Spinal cord (tissue), 10 donors: ENCODE measurements at places on chromosomes 2 and 18. TPM values are rescaled to one million over a fixed set of nuclear protein-coding genes. Genes with fewer than 3 reads are reported as not detected.

The FOXD4L1 gene
- 1.6 TPM for polyA plus RNA-seq

DNA sequence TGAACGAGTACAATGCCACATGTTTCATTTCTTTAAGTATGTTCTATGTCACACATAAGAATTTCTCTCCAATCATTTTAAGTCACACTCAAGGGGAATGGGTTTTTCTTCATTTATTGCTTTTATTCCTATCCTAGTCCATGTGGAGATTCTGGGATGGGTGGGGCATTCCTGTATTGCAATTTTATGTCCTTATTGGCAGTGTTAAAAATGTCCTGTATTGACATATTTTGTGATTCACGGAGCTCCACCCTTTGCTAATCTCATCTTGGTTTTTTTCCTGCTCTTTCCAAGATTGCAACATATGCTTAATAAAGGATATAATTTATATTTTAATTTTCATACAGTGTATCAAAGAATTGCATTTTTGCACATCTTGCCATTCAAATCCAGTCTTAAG is 3.4 kb upstream of the TNFAIP6 start:
- no peak for DNase-seq

- DNase-seq, result no peak
Measured at GRCh38 chr2:109692013-109692743, 78.0 kb downstream of the SOWAHC start.

The ELAC1 gene
- polyA plus RNA-seq, result 14.2 TPM

DNA sequence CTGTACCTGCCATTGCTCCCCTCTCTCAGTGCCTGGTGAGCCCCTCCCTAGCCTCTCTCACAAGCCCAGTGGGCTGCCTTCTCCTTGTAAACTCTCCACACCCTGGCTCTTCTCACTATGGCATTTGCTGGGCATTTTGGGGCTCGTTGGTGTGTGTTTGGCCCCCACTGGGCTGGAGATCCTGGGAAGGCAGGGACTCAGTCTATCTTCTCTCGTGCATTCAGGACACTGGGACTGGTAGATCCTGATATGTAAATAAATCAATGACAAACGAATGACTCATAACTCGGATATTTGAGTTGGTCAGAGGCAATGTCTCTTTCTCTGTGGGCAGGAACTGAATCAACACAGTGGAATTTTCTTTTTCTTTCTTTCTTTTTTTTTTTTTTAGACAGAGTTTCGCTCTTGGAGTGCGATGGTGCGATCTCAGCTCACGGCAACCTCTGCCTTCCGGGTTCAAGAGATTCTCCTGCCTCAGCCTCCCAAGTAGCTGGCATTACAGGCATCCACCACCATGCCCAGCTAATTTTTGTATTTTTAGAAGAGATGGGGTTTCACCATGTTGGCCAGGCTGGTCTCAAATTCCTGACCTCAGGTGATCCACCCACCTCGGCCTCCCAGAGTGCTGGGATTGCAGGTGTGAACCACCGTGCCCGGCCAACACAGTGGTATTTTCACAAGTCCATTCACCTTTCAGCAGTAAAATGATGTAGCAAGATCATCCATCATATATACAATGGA is 144.6 kb upstream of the SPRED2 start:
- no peak for DNase-seq

DNA sequence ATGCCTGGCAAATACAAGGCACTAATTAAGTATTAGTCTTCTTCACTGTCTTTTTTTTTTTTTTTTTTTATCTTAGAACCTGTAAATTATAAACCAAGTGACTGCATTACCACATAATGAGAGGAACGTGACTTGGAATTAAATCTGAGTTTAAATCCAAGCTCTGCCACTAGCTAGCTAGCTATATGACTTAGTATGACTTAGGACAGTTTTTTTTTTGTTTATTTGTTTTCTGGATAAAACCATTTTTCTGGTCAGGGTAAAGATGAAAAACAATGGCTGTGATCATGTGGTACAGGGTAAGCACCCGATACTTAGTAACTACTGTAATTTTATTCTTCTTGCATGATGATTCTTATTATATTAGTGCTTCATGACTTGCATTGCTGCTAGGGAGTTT is 191.8 kb upstream of the LRRTM1 start:
- DNase-seq, result no peak

- DNase-seq, result no peak
Measured at GRCh38 chr2:47080888-47081301, 74.2 kb downstream of the STPG4 start.
